ENCODE measurements at places on chromosomes 12 and 14.

- no peak overlapping the region for H3K27ac ChIP-seq
- DNase-seq: no peak
- no peaks in the 10 kb centered on the region for H3K27me3 ChIP-seq
- no peaks in the 10 kb centered on the region for H3K36me3 ChIP-seq
- H3K4me1 ChIP-seq: no peaks in the 10 kb centered on the region
Observed at GRCh38 chr12:61765926-61766325, 494.3 kb upstream of the USP15 start.

DNA sequence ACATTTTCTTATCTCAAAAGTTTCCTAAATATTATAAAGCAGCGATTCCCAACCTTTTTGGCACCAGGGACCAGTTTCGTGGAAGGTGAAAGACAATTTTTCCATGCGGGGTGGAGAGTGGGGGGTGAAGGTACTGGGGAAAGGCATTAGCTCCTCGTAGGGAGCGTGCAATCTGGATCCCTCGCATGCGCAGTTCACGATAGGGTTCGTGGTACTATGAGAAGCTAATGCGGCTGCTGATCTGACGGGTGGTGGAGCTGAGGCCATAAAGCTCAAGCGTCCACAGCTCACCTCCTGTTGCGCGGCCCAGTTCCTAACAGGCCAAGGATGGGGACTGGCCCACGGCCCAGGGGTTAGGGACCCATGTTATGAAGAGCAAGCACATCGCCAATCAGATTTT is 29.9 kb downstream of the NEUROD4 start:
- no peak overlapping the region for H3K27ac ChIP-seq
- no peaks in the 10 kb centered on the region for H3K36me3 ChIP-seq
- H3K27me3 ChIP-seq: no peaks in the 10 kb centered on the region
- no peak for DNase-seq

- no peaks in the 10 kb centered on the region for H3K27me3 ChIP-seq
- no peaks in the 10 kb centered on the region for H3K36me3 ChIP-seq
- H3K4me3 ChIP-seq: no peak overlapping the region
- peaks cover 6% of the 10 kb centered on the region for H3K4me1 ChIP-seq
- no peak overlapping the region for H3K27ac ChIP-seq
Observed at GRCh38 chr12:8876887-8877286, 37.4 kb upstream of the PHC1 start.

DNA sequence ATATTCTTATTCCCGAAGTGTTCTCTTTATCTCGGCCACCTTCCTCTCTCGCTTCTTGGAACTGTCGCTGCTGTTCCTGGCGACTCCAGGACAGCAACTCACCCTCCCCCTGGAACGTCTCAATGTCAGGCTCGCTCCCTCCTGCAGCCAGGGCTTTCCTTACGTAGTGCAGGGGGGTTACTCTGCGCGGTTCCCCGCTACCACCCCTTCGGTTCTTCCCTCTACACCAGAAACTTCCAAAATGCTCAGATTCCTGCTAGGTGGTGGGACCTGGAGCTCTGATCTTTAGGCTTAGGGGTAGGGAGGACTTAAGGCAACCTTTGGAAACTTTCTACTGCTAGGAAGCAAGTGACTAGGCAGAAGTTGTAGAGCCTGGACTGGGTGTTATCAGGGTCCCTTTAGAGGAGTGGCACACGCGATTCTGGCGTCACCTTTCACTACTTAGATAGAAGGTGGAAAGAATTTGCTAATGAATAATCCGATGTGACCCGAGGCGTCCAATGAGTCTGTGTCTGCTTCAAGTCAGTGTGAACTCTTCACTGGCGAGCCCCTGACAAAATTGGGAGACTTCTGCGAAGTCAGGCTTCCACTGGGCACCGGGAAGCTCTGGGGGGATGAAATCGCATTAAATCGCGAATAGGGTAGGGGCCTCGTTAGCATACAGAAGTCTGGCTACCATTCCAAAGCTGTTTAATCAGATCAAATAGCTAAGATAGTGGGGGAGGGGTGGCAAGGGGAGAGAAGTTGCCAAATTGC is 900 bp upstream of the DPF3 start:
- peaks cover 29% of the 10 kb centered on the region for H3K4me1 ChIP-seq
- peak; percentile 48 for DNase-seq
- H3K27ac ChIP-seq: no peak overlapping the region
- peak overlapping the region; percentile 90 for H3K4me3 ChIP-seq
- peaks cover 52% of the 10 kb centered on the region for H3K27me3 ChIP-seq
- peaks cover 3% of the 10 kb centered on the region for H3K36me3 ChIP-seq

GRCh38 chr12:114041590-114041989 is 75.5 kb upstream of the RBM19 start:
- no peak overlapping the region for H3K27ac ChIP-seq
- no peak overlapping the region for H3K4me3 ChIP-seq
- H3K36me3 ChIP-seq: no peaks in the 10 kb centered on the region
- no peak for DNase-seq
- H3K27me3 ChIP-seq: peaks cover 31% of the 10 kb centered on the region

- H3K27ac ChIP-seq: peak overlapping the region; percentile 69
- no peak for DNase-seq
- H3K27me3 ChIP-seq: no peaks in the 10 kb centered on the region
- no peak overlapping the region for H3K4me3 ChIP-seq
Observed at GRCh38 chr14:103819503-103820307, 27.7 kb downstream of the PPP1R13B start.

GRCh38 chr12:89546151-89546550 is 20.3 kb upstream of the POC1B start:
- no peak for DNase-seq
- no peaks in the 10 kb centered on the region for H3K36me3 ChIP-seq
- peaks cover 3% of the 10 kb centered on the region for H3K4me1 ChIP-seq
- H3K27ac ChIP-seq: no peak overlapping the region
- no peak overlapping the region for H3K4me3 ChIP-seq
- H3K27me3 ChIP-seq: peaks cover 3% of the 10 kb centered on the region

- peaks cover 4% of the 10 kb centered on the region for H3K36me3 ChIP-seq
- H3K4me3 ChIP-seq: no peak overlapping the region
- no peaks in the 10 kb centered on the region for H3K27me3 ChIP-seq
- DNase-seq: peak; percentile 34
- peaks cover 89% of the 10 kb centered on the region for H3K4me1 ChIP-seq
- peak overlapping the region; percentile 23 for H3K27ac ChIP-seq
Observed at GRCh38 chr14:91364524-91365270, 52.9 kb downstream of the CCDC88C start.

DNA sequence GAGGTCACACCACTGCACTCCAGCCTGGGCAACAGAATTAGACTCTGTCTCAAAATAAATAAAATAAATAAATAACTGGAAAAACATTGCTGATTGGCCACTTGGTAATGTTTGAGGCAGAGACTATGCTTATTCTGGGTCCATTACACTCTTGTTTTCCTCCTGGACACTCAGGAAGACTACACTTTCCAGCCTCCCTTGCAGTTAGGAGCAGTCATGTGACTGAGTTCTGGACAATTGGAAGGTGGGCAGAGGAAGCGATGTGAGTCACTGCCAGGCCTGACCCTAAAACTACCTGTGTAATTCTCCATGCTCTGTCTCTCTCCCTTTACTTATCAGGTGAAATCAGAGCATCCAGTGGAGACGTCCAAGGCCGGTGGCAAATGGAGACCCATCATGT is 74.4 kb downstream of the VCPKMT start:
- no peak overlapping the region for H3K4me3 ChIP-seq
- H3K36me3 ChIP-seq: peaks cover 43% of the 10 kb centered on the region
- no peak for DNase-seq

DNA sequence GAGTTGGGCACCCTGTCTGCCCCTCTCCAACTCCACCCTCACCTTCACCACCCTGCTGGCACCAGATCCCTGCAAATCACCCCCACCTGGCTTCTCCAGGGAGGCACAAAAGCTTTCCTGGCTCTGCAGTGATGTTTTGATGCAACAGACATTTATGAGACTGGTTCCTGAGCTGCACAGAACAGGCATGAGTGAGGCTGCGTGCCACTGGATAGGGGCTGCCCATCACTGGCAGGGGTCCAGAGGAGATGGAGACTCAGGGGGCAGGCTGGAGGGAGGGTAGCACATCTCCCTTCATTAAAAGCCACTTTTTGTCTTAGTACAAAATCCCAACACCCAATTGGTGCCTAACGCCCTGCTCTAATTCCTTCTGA is 17.3 kb upstream of the ZDHHC22 start:
- H3K27me3 ChIP-seq: peaks cover 67% of the 10 kb centered on the region
- no peaks in the 10 kb centered on the region for H3K36me3 ChIP-seq
- H3K27ac ChIP-seq: no peak overlapping the region
- no peaks in the 10 kb centered on the region for H3K4me1 ChIP-seq
- no peak overlapping the region for H3K4me3 ChIP-seq
- no peak for DNase-seq
